Putamen (tissue), 1 donor: ENCODE measurements at places on chromosomes 1 and 21.

GRCh38 chr1:56330391-56331026, 248.9 kb downstream of the PLPP3 start:
- no peak for DNase-seq

- DNase-seq, result no peak
Measured at GRCh38 chr1:112687361-112687760, 12.9 kb downstream of the MOV10 start.

GRCh38 chr1:43781574-43781973, 74.2 kb downstream of the ST3GAL3 start:
- no peak for DNase-seq

- no peak for DNase-seq
Measured at GRCh38 chr1:83970114-83970513, 28.8 kb downstream of the TTLL7 start.

- no peak for DNase-seq
Measured at GRCh38 chr1:112849425-112850033, 106.5 kb downstream of the SLC16A1 start.

GRCh38 chr1:151570819-151571218, 30.7 kb downstream of the TUFT1 start:
- no peak for DNase-seq
